ENCODE measurements at places on chromosomes 5 and 9.

DNA sequence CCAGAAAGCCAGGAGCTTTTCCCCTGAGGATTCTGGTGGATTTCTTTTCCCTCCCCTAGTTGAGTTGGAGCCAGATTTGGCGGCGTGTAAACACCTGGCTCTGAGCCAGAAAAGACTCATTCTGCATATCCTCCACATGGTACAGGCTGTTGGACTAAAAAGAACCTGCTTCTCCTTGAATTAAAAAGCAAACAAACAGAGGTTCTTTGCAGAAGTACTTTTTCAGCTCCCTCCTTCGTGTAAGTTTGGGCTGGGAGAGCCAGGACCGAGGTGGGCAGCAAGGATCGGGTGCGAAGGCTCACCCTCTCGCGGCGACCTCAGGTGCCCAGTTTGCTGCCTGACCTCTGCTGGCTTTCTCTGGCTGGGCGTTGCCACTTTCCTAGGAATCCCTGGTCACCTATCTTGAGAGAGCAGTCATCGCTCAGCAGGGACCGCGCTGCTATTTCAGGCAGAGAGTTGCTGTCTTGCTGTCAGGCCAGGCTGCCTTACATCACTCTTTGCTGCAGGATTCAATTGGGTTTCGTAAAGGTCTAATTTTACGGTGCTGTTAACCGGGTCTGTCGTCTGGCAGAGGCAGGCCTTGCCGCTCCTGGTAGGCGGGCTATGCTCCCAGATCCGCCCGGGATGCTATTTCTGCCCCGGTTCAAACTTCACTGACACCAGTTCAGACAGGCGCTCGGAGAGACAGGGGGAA, 3.2 kb downstream of the PAPPA start:
- no peak for DNase-seq

DNA sequence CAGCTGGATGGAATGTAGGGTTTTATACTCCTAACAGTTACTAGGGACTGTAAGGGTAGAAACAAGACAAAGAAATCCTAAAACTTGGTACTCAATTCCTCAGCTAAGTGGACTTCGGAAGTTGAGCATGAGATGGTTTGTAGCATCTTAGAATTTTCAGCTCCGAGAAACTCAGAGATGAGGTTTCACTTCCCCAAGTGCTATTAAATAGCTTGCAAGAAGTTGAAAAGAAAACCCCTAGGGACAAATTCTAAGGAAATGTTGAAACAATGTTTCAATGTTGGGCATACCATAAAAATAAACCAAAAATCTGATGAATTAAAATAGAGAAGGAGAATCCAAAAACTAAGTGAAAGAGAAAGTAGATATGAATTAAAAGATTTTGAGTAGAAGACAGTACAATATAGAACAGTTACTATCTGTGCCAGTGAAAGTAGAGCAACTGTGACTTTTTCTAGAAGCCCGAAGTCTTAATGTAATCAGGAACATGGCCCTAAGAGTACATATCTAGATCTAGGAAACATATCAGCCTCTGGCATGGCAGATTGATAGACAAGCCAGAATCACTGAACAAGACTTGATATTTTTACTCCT, 308.6 kb upstream of the RGMB start:
- DNase-seq = no peak

GRCh38 chr9:120693700-120694008, 20.6 kb downstream of the MEGF9 start:
- no peak for DNase-seq

DNA sequence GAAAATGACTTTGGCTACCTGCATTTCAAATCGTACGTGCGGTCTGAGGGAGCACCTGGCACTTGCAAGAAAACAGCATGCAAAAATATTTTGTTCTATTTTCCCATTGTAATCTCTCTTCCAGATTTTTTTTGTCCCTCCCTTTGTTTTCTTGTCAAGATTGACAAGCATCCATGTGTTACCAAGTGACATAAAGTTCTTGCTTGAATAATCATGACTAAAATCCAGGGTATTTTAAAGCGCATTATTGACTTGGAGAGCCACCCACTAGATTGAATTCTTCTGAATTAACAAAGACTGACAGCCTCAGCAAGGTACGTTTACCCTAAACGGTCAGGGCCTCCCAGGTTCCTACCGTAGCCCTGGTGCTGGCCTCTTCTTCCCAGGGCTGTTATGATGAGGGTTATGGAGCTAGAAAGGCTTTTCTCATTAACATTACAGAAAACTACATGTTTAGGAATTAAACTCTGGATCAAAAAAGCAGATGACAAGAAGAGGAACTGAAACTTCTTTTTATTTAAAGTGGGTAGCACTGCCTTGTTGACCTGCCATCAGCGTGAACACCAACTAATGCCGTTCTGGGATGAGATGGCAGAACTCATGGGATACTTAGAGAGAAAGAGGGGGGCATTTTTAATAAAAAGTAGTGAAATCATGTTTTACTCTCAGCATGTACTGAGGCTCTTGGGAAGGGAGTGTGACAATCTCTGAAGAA, 297.0 kb downstream of the EFNA5 start:
- DNase-seq = no peak

DNA sequence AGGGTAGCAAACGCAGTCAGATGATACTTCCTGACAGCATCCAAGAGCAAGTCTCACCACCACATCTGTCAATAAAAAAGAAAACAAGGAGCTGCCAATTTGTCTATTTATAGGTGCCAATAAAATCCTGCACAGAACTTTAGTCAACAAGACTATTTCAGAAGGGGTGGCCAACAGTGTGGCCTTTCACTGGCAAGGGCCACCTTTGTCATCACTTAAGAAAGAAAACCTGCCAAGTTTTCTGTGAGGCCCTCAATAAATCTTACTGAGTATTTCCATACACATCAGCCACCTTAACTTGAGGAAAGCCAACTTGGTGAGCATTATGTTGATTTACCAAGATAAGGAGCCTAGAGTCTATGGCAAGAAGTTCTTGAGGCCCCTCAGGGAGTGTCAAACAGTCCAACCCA, 312.3 kb downstream of the ENC1 start:
- no peak for DNase-seq

DNA sequence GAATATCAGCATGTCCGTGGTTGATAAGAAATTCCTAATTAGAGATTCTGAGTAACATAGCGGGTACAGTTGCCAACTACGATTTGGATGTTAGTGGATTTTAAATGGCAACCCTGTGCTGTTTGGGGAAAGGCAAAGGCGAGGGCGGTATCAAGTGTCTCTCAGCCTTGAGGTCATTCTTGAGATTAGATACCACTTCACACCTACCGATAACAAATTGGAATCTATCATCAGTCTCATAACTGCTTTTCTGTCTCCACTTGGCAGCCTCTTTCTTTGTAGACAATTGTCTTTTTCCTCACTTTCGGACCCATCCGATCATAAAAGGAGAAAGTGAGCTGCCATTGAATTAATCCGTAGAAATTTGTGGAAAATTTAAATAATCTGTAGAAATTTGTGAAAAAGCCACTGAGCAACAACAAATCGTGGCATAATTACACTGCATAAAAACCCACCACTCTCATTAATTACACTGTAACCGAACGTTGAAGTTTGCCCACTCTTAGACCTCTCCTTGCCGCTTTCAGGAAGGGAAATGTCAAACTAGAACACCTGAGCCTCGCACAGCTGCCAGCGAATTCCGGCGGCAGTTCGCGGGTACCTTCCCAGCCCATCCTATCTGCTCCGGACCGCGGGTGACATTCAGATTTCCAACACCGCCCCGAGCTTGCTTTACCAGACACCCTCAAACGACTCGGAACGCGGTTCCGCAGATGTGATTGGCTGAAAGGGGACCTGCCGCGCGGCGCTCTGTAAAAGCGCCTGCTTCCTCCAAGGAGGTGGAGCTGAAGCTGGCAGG, 849 bp upstream of the RGMB start:
- DNase-seq = peak; percentile 31

DNA sequence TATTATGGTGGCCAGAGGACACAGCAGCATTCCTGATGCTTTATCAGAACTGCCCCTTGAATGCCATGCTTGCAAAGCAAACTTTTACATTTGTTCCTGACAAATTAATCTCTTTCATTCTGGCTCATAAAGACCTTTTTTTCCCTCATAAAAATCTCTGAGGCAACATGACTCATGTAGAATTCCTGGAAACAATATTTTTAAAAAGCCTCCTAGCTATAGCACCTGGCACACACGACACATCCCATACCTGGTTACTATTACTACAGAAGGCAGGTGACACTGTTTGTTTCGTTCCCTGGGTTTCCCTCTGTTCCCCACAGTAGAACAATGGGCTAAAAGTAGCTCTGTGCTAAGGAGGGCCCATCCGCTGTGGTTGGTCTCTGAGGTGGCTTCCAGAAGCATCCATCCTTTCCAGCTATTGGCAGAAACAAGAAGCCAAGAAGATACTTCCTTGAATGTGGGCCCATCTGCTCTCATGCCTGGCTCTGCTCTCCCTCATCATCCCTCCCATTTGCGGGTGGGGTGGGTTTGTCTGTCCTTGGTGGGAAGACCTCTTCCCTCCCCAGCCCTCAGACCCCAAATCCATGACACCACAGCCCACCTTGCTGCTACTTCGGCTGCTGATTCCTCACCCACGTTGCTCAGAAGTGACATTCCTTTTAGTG, 59.1 kb downstream of the GALNT12 start:
- DNase-seq = no peak

- peak; percentile 51 for DNase-seq
These were observed at the start of gene ERBIN for GRCh38 chr5:65926276-65926783. ERBIN (plus strand) TSS chr5:65926575; CDS start chr5:65992719, 66,144 bp downstream.

GRCh38 chr9:7105095-7105494, 347.3 kb downstream of the KDM4C start:
- no peak for DNase-seq

- DNase-seq = no peak
These were observed 2.6 kb upstream of the ATG10 start for GRCh38 chr5:81969226-81969625.

- no peak for DNase-seq
These were observed 829.5 kb downstream of the TLE4 start for GRCh38 chr9:80401243-80401642.

GRCh38 chr5:76406014-76406413, 2.9 kb downstream of the IQGAP2 start:
- DNase-seq = no peak

- DNase-seq = no peak
These were observed 395.4 kb upstream of the WWC1 start for GRCh38 chr5:167895899-167896659.

- DNase-seq = no peak
These were observed 12.3 kb downstream of the IFNA21 start for GRCh38 chr9:21154018-21154608.

Measured in stimulated activated CD4-positive, alpha-beta T cell treated with anti-CD3 and anti-CD28 coated beads, TNF-alpha, amount 100 ng/mL, for 4 hours (primary cell).